ENCODE measurements at places on chromosomes 5 and 9. TPM values are rescaled to one million over a fixed set of nuclear protein-coding genes. Genes with fewer than 3 reads are reported as not detected.

DNA sequence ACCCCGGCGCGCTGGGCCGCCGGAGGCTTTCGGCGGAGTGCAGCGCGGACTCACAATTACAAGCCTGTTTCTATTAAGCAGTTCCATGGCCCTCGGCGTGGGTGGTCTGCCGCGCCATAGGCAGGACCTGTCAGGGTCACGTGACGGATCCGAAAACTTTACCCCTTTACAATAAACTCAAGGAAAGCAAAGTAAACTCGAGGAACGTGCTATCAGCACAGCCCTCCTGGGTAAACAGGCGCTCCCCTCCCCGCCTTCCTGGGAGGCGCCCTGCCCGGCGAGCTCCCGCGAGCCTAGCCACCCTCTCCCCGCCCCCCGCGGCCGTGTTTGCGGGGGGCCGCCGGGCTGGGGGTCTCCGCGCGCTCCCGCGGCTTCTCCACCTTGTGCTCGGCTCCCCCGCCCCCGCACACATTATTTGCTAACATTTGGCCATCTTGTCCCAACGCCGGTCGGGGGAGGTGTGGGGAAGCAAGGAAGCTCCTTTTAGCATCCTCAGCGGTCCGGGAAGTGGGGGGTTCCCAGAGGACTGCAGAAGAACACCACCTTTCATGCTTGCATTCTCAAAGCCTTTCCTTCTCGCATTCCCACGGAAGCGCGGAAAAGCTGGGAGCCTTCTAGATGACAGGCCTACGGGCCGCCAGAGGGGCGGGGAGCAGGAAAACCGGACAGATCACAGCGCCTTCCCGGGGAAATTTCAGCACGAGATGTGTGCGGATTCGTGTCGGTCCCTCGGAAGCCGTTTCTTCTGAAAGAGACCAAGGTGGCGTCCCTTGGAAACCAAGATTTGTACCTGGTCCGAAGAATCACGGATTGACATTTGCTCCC lies at the start of gene PTCH1:
Gene PTCH1, minus strand, starts transcription at position 238 of the 825 bp plus-strand sequence.
- DNase-seq = peak; percentile 87

DNA sequence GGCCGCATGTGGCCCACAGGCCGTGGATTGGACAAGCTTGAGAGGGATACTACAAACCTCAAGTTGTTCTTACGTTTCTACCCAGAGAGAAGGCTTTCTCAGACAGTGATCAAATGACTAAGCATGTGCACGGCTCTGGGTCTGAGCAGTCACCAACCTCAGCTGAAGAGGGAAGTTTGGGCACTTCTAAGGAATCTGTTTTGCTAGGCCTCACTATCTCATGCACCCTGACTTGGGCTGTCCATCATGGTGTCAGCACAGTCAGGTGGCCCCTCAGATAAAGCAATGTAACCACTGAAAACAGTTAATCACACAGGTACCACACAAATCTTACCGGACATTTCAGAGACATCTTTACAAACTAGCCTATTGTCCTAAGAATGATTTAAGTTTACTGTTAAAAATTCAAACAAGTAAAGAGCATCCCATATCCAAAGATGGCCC lies 24.6 kb downstream of the CSF2 start:
- peak; percentile 80 for DNase-seq

- peak; percentile 91 for DNase-seq
Observed at GRCh38 chr9:124030969-124031451, 19.4 kb downstream of the LHX2 start.

DNA sequence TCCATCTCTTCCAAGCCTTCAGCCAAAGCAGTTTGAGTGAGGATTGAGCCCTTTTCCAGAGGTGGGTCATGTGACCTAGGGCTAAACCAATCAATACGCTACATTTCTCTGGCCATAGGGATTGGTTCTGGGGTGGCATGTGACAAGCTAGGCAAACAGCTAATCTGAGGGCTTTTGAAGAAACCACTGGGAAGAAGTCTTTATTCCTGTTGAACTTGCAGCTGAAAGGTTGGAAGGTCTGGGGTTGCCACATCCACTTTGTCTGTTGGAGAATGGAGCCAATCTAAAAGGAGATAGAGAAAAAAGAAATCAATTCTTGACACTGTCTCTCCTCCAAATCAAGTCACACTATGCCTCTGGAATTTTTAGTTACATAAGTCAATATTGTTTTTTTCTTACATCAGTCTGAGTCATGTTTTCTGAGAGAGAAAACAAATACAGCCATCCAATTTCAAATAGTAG lies 637.8 kb upstream of the WWC1 start:
- no peak for DNase-seq

FBP2 gene
- total RNA-seq = not detected

KLHL3 gene
- total RNA-seq = 6.2 TPM

HEMGN gene
- not detected for total RNA-seq

TXNDC8 gene
- not detected for total RNA-seq

WNT8A gene
- not detected for total RNA-seq

ADCY2 gene
- under 0.01 TPM for total RNA-seq

C5orf52 gene
- not detected for total RNA-seq

Measured in osteoblast (primary cell).